NCI-H524 (cell line): ENCODE measurements at places on chromosomes 13 and 19.

- DNase-seq, result no peak
These were observed 23.8 kb upstream of the SMIM17 start for GRCh38 chr19:56619121-56619520.

GRCh38 chr13:66532845-66533244, 697.3 kb downstream of the PCDH9 start:
- DNase-seq, result no peak

DNA sequence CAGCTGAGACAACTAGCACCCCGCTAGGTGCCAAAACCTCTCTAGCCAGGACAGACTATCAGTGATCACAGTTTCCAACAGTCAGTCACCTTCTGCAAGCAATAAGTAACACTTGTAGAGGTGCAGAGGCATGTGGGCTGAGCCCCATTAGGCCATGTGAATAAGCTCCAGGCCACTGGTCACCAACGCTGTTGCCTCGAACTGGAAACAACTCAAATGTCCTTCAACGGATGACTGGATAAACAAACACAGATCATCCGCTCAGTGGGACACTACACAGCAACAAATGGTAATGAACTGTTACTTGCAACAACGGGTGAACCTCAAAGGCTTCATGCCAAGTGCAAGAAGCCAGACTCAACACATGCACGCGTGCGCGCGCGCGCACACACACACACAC, 27.5 kb upstream of the TMEM160 start:
- no peak for DNase-seq

DNA sequence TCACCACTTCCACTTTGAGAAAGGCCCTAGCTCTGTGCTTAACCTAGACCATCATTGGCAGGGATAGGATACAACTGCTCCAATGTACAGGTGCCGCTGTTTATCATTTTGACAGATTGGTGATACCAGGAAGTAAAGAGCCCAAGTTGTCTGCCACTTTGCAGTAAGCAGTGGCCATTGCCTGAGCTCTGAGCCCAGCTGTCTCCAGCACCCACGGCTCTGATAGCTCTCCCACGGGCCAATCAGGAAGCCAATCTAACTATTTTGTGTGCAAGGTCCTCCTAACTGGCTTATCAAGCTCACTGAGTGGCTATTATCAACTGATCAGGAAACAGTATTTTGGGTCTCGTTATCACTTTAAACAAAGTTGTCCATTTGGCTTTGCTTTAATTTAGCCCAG, 181.1 kb downstream of the DCT start:
- DNase-seq, result peak; percentile 21

DNA sequence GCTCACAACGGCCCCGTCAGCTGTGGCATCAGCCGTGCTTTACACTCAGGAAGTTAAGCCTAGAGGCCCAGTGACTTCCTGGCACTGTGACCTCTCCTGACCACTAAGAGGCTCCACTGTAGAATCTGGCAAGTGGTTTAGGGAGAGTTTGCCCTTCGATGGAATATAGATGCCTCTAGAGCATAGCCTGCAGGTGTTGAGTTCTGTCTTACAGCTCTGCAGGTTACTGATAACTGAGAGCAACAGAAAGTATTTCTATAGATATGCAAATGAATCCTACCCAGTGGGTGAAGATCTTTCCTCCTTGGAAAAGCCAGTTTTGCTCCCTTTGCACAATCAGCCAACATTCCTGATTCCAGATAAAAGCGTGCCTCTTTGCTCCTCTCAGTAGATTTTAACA, 35.8 kb downstream of the ATP12A start:
- no peak for DNase-seq

- DNase-seq, result no peak
These were observed 74.0 kb downstream of the PDS5B start for GRCh38 chr13:32660227-32660626.

DNA sequence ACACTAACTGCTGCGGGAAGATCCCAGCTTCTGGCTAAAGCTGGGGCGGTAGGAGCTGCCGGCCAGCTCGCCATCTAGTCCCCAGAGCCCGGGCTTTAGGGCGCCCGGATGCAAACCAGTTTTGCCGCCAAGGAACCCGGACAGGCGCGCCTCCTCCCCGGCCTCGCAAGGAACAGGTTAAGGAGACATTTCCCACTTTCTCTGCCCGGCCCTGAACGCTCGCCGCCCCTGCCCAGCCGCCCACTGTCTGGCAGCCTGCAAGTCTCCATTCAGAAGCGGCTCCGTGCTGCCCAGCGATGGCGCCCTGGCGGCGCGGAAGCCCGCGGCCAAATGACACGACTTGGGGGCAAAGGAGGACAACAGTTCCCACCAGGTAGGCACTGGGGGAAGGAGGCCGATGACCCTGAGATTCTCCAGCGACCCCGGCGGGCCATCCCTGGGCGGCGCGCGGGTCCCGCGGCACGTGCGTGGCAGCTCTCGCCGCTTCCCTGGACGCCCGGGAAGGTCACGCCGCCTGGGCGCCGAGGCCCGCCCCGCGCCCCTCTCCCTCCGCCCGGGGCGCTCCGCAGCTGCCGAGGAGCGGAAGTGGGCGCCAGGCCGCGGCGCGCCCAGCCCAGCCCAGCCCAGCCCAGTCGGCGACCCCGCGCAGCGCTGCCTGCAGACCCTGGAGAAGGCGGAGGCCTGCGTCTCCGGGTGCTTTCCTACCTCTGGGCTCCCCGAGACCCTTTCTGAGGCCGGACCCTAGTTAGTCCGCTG, 42.2 kb upstream of the HNRNPA1L2 start:
- no peak for DNase-seq

DNA sequence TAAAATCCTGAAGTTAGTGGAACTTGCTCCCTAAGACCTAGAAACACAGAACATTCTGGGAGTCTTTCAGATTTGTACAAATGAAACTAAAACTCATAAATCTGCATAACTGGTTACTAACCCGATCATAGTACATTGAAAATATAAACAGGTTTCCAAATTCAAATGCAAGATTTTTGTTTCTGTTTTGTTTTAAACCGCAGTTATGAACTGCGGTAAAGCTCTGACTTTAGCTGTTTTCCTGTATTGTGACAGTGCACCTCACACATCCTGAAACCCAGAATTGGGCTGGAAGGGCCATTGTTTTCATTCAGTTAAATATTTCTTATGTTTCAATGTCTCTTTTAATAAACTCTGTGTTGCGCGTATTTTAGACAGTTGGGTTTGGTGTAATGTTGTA, 204.7 kb downstream of the SHISA2 start:
- no peak for DNase-seq

- peak; percentile 33 for DNase-seq
These were observed 407 bp downstream of the RAB3A start for GRCh38 chr19:18203408-18203862.

GRCh38 chr13:65143920-65144319, 2086.2 kb downstream of the PCDH9 start:
- DNase-seq, result no peak

- DNase-seq, result no peak
These were observed 800.2 kb downstream of the EFNB2 start for GRCh38 chr13:105735281-105735680.

GRCh38 chr19:1822210-1822609, 10.1 kb upstream of the ATP8B3 start:
- peak; percentile 20 for DNase-seq
